ENCODE measurements at places on chromosomes 16 and 17.
A peak's percentile ranks its signal among the peaks of the same experiment; 100 is the strongest.

- peak; percentile 84 for DNase-seq
Observed at GRCh38 chr16:50665128-50665878, 15.8 kb downstream of the SNX20 start.

GRCh38 chr17:28482551-28483199 is 9.2 kb downstream of the SLC13A2 start:
- no peak for DNase-seq

DNA sequence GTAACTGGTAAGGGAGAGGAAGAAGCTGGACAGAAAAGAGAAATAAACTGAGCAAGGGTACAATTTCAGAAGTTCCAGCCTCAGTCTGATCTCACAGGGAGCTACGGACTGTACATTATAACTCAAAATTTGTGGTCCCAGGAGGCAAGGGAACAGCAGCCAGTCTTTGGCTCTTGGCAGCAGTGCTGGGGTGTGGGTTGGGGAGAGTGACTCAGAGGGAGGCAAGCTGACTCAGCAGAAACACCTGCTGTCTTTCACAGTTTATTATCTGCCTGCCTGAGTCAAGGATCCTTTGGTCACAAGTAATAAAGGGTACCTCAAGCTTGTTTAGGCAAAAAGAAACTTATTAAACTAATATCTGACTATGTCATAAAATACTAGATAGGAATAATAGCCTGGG is 73.5 kb upstream of the KIF2B start:
- no peak for DNase-seq

DNA sequence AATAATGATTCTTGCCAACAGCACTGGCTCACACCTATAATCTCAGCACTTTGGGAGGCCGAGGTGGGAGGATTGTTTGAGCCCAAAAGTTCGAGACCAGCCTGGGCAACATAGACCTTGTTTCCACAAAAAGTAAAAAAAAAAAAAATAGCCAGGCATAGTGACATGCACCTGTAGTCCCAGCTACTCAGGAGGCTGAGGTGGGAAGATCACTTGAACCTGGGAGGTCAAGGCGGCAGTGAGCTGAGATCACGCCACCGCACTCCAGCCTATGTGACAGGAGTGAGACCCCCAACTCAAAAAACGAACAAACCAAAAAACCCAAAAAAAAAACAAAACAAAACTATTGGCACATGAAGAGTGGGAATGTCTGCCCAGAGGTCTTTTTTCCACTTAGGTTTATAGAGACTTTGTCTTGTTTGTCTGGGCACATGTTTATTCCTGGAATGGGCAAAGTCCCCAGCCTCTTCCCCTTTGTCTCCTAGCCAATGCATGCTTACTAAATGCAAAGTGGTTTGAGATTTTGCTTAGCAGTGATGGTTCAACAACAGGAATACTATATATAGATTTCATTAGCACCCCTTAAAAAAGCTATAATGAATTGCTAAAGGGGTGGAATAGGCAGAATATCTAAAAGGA is 25.9 kb downstream of the NMT1 start:
- DNase-seq: no peak

DNA sequence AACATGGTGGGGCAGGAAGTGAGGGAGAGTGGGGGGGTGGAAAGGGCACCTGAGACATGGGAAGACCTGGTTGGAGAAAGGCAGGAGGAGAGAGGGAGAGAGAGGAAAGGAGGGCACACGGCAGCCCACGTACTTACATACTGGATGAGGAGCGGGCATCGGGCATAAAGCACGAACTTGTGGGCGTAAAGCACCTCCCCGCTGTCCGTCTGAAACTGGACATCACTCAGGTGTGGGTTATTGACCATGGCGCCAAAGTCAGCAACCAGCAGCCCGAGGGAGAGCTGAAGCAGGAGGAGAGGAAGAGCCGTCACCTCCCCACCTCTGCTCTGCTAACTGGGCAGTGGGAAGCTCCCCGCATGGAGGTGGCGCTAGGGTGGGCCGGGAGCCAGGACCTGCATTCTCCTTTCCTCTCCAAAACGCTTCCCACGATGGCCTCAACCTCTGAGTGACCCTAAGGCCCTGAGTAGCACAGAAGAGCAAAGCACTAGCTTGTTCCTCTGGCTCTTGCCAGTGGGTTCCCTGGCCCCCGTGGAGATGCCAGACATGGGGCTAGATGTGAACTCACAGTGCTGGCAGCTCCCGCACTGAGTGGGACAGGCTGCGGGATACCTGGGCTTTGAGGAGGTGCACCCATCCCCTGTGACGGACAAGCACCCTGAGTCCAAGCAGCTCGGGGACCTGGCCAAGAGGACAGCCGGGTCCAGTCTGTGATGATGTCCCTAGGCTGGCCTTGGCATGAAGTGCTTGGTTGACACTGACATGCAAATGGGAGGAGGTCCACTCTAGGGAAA is 16.9 kb downstream of the SLX4 start:
- no peak for DNase-seq

DNA sequence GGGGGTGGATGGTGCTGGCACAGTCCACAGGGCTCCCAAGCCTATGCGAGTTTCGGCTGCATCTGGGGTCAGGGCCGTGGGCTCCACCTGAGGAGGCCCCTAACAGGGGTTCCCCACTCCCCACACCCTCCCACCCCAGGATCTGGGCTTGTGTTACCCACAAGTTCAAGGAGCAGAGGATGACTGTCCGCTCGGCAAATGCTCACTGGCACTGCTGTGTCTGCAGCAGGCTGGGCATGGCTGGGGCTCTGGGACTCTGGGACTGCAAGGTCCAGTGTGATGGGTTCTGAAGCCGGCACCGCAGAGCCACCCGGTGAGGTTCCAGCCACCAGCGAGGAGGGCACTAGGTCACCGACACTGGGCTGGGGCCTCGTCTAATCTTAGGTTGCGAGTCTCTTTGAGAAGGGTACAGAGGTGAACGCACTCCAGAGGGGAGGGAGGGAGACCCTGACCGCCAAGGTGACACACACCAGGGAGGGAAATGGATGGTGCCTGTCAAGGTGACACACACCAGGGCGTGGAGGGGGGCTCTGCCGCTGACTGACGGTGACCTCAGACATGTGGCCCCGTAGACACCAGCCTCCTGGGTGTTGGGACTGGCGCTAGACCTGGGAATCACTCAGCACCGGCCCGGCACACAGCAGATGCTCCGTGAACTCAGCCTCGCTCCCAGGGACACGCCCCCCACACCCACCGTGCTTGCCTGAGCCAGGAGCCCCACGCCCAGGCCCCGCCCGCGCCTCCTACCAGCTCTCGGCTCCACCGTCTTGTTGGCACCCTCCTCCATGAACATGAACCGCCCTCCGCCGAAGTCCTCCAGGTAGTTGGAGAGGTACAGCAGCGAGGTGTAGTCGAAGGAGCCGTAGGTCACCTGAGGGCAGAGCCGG is 20.5 kb upstream of the HEXD start:
- DNase-seq: no peak

GRCh38 chr17:45889579-45889978 is 4.8 kb upstream of the MAPT start:
- no peak for DNase-seq

GRCh38 chr17:27494192-27495091 is 38.2 kb downstream of the KSR1 start:
- DNase-seq: no peak

DNA sequence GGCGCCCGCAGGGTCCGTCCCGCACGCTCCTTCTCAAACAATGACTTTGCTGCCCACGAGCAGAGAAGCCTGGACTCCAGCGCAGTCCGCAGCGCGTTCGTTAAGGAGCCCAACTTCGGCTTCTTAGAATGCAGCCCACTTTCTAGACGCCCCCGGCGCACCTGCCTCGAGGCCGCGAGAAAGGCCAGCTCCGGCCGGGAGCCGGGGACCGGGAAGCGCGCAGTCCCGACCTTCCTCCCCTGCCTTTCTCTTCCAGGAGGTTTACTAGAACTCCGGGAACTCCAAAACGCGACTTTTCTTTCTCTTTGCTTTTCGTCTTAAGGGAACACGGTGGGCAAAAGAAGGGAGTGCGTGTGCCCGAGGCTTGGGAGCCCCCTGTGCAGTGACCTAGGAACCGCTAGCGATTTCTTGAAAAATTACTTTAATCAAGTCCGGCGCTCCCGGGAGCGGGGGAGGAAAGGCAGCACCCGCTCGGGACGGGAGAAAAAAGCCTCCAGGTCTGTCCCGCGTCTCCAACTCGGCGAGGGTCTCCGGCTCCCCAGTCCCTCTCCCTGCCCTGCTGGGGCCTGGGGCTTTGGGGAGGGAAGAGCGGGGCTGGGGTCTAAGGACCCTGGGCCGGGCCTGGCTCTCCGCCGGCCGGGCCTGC is 2.6 kb downstream of the HNF1B start:
- no peak for DNase-seq

DNA sequence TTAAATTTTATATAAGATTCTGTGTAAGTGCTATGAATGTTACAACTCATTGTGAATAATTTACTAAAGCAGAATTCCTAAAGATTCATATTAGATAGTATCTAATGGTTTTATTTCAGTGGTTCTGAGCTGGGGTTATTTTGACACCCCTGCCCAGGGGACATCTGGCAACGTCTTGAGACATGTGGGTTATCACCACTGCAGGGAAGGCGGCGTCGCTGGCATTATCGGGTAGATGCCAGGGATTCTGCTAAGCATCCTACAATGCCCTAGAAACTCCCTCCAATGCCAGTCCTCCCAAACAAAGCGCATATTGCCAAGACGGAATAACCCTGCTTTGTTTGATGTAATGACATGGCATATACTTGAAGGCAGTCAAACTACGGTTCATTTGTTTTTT is 372.3 kb upstream of the ZFHX3 start:
- no peak for DNase-seq

DNA sequence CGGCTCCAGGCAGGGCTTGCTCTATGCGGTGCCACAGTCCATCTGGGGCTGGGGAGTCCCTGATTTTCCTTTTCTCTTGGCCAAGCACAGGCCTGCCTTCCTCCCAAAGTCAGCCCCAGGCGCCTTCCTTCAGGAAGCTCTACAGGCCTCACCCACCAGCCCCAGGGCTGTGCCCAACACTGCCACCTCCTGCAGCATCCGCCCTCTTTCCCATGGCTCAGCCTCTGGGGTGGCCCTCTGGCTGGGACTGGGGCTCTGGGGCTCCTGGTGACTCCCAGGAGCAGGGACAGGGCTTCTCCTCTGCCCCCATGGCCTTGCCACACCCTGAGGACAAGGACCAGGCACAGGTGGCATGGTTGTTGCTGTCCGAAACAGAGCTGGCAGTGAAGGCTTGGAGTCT is 817 bp downstream of the ITGB4 start:
- no peak for DNase-seq

DNA sequence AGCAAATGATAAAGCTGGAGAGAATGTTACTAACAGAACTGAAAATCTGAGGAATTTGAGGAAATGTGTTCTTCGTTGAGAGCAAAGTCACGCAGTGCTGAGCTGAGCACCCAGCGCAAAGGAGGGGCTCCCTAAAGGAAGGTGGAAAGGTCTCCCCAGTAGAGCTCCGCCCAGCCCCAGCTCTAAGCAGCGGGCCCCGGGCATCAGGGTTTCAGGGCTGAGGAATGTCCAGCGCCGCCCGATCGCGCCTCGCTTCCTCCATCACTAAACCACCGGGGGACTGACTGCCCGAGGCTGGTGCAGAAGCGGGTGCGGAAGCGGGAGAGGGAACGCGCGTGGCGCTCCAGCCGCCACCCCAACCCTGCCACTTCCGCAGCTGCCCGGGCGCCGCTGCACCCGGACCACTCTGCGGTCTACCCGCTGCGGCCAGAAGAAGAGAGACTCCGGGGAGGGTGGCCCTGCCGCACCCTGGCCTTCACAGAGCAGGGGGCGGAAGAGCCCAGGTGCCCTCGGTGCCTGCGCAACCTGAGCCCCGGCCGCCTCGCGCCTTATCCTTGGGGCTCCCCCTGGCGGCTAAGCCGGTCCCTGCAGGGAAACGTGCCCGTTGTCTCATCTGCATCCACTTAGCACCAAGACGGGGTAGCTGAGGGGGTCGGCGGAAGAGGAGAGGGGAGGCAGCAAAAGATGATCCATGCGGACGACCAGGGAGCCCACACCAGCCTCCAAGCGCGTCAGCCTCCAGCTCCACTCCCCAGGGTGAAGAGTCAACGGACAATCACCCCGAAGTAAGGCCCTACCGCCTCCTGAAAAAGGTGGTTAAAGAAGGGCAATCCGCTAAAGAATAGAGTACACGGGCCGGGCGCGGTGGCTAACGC is 12.4 kb upstream of the GUCY2D start:
- DNase-seq: peak; percentile 94

DNA sequence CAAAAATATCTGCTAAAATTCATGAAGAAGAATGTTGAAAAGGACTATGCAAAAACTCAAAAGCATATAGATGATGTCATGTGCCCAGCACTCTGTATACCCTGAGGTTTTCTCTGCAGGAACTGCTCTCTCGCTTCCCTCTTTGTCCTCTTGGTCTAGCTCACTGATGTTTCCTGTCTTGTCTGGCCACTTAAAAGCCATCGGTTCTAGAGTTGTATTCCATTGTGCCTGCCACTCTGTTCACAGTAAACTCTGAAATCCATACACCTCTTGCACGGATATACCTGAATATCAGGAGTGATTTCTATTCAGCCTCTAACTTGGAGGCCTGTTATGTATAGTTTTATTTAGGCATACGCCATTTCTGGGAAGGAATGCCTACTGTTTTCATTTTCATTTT is 101.0 kb upstream of the CNTNAP4 start:
- no peak for DNase-seq

DNA sequence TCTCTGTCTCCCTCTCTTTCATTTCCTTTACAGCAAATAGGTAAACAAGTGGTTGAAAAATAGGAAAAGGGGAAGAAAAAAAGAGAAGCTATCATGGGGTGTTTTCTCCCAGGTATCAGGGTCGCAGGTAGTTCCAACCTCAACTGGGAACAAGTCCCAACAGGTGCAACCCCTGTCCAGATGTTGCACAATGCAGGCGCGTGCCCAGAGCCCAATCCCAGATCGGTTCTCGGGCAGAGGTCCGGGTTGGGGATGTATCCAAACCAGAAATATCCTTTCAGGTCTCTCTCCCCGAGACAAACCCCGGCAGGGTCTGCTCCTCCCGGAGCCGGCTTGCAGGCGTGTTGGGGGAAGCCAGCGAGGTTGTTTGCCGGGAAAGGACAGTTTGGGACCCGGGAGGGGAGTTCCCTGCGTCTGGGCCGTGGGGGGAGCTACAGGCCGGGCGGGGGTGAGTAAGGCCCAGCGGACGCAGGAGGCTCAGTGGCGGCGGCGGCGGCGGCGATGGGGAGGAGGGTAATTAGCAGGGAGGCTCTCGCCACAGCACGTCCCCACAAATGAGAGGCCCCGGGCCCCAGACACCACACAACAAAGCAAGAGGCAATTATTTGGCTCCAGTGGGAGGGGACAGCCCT is 21.2 kb upstream of the SP6 start:
- no peak for DNase-seq

DNA sequence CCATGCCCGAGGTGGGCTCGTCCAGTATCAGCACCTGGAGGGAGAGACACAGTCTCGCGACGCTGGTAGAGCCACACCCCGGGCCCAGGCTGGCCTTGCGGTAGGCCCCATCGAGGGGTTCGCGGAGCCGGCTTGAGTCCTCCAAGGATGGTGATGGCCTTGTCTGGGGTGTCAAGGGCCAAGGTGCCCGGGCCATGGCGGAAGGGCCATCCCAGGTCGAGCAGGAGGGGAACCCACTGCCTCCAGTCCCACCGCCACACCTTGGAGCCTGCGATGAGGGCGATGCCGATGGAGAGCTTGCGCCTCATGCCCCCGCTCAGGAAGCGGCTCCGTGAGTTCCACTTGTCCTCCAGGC is 29.6 kb upstream of the RNPS1 start:
- no peak for DNase-seq

GRCh38 chr16:1288813-1289476 is 20.5 kb upstream of the UBE2I start:
- DNase-seq: no peak

- no peak for DNase-seq
Observed at GRCh38 chr17:19759568-19760549, 11.8 kb upstream of the ALDH3A1 start.

GRCh38 chr16:69890892-69891282 is 60.2 kb upstream of the CLEC18A start:
- DNase-seq: no peak
